ENCODE measurements at places on chromosomes 1 and 21. TPM values are rescaled to one million over a fixed set of nuclear protein-coding genes. Genes with fewer than 3 reads are reported as not detected.

SLX9 gene
- total RNA-seq = 27.4 TPM

SDC3 gene
- 0.42 TPM for total RNA-seq

OR2T35 gene
- total RNA-seq = not detected

RHD gene
- 0.66 TPM for total RNA-seq

PANK4 gene
- 37.8 TPM for total RNA-seq

CFAP107 gene
- total RNA-seq = not detected

DNA sequence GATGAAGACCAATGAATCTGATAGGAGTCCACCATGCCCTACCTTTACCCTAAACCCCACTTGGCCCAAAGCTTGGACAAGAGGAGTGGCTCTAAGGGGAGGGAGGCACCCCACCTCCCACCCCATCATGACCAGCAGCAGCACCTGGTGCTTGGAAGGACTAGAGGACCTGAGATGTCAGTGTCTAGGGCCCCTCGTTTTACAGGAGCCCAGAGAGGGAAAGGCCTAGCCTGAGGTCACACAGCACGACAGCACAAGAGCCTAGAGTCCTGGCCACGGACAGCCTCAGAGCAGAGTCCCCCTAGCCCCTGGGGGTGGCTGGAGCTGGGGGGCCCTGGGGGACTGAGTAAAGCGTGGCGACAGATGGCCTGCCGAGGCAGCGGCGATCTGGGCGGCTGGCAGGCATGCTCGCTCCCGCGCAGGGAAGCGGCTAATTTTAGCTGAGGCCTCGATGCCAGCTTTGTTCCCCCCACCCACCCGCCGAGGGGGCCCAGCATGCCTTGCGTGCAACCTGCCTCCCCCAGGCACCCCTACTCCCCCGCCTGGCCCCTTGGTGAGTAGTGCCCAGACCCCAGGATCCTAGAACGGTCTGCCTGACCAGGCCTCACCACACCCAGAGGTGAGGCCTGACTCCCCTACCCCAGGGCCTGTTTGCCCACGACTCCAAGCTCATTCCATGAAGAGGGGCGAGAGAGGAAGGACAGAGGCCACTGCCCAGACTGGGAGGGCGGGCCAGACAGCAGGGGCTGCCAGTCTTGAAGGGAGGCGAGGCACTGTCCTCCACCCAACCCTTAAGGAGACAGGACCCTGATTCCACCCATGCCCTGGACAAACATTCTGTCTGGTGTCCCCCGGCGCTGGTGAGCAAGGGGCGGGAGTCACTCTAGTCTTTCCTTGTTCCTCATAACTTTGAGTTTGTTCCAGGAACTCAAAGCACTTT, 39.0 kb downstream of the AHDC1 start:
- no peak for DNase-seq

DNA sequence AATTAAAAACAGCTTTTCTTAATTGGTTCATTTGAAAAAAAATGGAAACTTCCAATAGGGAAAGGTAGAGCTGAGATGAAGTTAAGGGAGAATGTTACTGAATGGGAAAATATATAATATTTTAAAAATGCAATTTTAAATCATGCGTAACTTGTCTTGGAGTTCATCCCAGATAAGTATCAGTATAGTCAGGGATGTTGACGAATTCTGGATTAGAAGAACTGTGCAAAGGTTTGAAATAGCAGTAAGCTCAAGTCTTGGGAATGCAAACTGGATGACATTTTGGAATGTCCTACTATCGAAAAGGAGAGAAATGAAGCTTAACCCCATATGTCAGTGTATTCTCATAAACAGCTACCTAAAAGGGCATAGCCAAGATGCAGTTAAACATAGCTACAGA, 4.0 kb upstream of the ST6GALNAC3 start:
- DNase-seq = no peak

GRCh38 chr1:114105421-114105979, 48.2 kb downstream of the SYT6 start:
- DNase-seq = no peak

DNA sequence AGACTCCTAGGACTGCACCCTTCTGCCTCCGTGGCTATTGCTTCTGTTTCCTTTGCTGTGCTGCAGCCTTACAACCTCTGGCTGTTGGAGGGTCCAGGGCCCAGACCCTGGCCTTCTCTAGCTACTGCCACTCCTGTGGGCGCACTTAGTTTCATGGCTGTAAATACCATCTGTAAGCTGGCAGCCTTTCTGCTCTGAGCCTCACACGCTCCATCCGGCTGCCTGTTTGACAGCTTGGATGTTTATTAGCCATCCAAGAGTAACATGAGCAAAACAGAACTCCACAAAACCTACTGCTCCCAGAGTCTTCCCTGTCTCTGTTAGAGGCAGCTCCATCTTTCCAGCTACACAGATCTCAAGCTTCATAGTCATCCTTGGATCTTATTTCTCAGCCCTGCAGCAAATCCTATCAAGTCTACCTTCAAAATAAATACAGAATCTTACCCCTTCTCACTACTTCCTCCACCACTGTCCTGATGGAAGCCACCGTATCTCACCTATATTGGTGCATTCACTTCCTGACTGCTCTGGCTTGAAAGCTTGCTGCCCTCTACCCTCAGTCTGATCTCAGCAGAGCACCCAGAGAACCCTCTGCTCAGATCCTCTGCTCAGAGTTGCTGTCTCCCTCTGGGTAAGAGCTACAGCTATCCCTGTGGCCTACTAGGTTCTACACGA, 19.1 kb downstream of the SLC25A33 start:
- no peak for DNase-seq

DNA sequence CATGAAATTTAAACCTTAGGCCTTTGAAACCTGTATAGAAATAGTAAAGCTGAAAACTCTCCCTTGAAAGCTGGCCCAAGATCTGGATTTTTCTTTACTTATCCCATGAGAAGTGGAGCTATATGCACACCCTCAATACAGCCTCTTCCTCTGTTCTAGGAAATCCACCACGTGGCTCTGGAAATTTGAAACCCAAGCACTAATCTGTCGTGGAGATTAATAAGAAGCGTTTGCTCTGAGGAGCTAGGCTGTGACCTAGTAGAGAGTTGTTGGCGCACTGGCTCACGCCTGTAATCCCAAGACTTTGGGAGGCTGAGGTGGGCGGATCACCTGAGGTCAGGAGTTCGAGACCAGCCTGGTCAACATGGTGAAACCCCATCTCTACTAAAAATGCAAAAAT, 291.3 kb upstream of the PLXNA2 start:
- DNase-seq = no peak

- no peak for DNase-seq
Measured at GRCh38 chr1:105544475-105544874, 1512.0 kb upstream of the PRMT6 start.

DNA sequence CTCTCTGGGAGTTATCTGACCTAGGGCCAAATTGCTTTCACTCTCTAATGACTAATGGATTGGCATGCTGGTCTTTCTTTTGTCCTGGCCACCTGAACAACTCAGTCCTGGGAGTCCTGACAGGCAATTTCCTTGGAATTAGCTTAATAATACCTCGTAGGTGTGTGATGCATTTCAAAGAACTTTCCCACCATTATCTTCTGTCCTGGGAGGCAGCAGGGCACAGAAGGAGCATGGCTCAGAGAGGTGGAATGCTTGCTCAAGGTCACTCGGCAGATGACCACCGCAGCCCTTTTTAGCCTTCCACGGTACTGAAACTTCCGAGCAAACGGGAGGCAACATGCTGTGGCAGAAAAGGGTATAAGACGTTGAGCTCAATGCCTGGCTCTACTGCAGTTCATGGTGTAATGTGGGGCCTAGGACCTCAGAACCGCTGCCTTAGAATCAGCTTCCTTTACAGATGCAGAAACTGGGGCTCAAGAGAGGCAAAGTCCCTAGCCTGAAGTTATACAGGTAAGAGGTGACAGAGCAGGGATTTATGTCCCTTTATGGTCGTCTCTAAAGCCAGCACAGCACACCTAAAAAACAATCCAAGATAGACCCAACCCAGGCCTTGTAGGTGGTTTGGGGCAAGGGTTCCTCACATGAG, 3.2 kb downstream of the ID3 start:
- no peak for DNase-seq

DNA sequence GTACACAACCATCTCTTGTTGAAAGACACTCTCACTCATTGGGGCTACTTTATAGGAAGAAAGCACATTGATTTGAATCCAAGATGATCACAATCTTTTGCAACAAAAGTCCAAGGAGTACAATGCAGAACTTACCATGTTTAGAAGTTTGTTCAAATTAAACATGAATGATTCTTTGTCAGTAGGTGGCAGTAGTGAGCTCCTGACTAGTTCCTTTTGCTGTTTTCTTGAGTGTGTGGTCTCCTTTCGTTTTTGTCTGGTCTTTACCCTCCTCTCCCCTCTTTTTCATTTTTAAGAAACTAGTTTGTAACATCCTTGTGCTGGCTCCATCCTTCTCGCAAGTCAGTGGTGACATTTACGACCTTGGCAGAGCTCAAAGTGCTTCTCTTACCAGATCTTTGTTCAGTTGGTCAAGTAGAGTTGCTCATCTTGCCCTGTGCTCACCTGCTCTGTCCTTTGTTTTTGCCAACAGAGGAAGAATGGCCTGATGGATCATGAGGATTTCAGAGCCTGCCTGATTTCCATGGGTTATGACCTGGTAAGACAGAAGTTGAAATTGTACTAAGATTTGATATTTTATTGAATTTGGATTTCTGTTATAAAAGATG, 35.7 kb upstream of the MTR start:
- DNase-seq = peak; percentile 75

- DNase-seq = no peak
Measured at GRCh38 chr21:24824209-24824608, 783.1 kb downstream of the MRPL39 start.

DNA sequence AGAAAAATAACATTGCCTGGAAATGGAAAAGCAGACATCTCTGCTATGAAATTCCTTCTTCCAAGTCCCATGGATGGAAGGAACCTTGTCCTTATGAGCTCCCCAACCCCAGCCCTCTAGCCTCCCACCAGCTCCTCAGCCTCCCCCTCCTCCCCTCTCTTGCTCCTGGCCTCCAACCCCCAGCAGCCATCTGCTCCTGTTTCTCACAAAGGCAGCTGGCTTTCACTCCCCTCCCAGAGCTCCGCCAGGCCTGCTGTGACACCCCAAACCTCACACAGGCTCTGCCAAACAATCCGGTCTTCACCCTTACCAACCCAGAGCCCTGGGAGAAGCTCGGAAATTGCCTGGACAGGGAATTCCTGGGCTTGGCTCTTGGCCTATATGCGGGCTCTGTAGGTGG, 69.2 kb downstream of the KLHDC7A start:
- no peak for DNase-seq

Measured in HT-29 (cell line).